Activated T-helper 9 cell treated with anti-CD3 and anti-CD28 coated beads, Interleukin-2, amount 50 U/mL, for 16 hours (primary cell): ENCODE measurements at places on chromosomes 1 and 21.

GRCh38 chr1:192766876-192767275 lies 42.0 kb upstream of the RGS2 start:
- no peak for DNase-seq

- DNase-seq = no peak
Observed at GRCh38 chr1:37663426-37664000, 28.8 kb upstream of the CDCA8 start.

- DNase-seq = no peak
Observed at GRCh38 chr1:116133696-116134475, 22.7 kb downstream of the MAB21L3 start.

- no peak for DNase-seq
Observed at GRCh38 chr1:60575326-60575977, 501.9 kb upstream of the C1orf87 start.
